ENCODE measurements at places on chromosomes 5 and 9.

- no peaks in the 10 kb centered on the region for H3K4me1 ChIP-seq
- H3K4me3 ChIP-seq = no peak overlapping the region
- no peak for DNase-seq
- no peaks in the 10 kb centered on the region for H3K27me3 ChIP-seq
- H3K36me3 ChIP-seq = no peaks in the 10 kb centered on the region
Observed at GRCh38 chr5:16894236-16895057, 41.6 kb downstream of the MYO10 start.

GRCh38 chr5:44385291-44385900, 3.8 kb downstream of the FGF10 start:
- no peak overlapping the region for H3K27ac ChIP-seq
- DNase-seq = no peak

GRCh38 chr9:4086119-4087090, 213.5 kb downstream of the GLIS3 start:
- DNase-seq = no peak
- no peak overlapping the region for H3K27ac ChIP-seq
- H3K36me3 ChIP-seq = no peaks in the 10 kb centered on the region
- H3K4me1 ChIP-seq = no peaks in the 10 kb centered on the region

DNA sequence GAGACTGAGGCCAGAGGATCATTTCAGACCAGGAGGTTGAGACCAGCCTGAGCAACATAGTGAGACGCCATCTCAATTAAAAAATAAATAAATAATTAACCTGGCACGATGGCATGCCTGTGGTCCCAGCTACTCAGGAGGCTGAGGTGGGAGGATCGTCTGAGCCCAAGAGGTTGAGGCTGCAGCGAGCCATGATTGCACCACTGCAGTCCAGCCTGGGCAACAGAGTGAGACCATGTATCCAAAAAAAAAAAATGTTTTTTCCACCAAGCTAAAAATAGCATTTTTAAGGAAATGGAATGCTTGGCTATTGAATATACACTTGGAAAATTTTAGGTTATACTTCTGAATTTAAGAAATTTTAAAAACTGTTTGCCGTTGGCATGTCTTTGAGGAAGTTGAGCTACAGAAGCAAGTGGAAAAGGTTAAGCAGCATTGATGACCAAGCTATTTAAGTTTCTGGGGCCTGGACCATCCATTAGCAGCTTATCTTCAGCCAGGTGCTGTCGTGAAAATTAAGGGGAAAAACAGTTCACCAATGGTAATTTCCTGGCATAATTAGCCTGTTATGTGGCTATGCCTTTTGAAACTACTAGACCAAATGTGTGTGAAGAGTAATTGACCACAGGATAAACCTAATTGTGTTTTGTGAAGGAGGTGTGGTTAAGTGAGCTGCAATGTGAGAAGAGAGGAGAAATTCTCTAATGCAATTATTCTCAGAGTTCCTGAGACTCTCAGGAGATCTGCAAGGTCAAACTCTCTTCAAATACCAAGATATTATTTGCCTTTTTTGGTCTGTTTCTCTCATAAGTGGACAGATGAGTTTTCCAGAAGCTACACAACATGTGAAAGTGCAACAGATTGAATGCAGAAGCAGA, 21.0 kb downstream of the F2R start:
- no peak overlapping the region for H3K4me3 ChIP-seq
- no peaks in the 10 kb centered on the region for H3K4me1 ChIP-seq
- no peak overlapping the region for H3K27ac ChIP-seq
- H3K27me3 ChIP-seq = no peaks in the 10 kb centered on the region
- H3K36me3 ChIP-seq = no peaks in the 10 kb centered on the region

GRCh38 chr5:157816682-157817386, 42.1 kb downstream of the CLINT1 start:
- H3K4me1 ChIP-seq = peaks cover 7% of the 10 kb centered on the region
- H3K36me3 ChIP-seq = peaks cover 48% of the 10 kb centered on the region
- no peak overlapping the region for H3K4me3 ChIP-seq
- H3K27ac ChIP-seq = no peak overlapping the region
- no peak for DNase-seq
- H3K27me3 ChIP-seq = no peaks in the 10 kb centered on the region

DNA sequence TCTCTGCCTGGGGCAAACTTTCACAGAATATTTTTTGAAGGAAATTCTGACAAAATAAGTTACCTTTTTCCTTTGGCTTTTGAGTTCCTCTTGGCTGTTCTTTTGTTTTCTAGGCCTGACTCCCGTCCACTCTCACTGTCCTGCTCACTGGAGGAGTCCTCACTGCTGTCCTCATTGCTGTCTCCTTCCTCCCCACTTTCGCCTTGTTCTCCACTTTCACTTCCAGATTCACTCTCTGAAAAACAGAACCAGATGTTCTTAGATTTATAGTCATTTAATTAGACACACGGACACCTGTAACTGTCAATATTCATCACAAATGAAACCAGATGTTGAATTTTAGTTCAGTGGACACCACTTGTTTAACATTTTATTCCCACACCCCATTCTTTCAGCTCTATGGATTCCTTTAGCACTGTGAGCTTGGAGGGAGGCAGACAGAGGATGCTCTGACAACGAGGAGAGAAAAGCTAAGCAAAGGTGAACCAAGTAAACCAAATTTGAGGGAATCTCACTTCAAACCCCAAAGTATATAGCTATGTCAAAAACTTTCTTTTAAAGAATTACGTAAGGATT, 180.7 kb downstream of the AP3B1 start:
- no peaks in the 10 kb centered on the region for H3K4me1 ChIP-seq
- no peak overlapping the region for H3K27ac ChIP-seq
- H3K36me3 ChIP-seq = no peaks in the 10 kb centered on the region
- no peak overlapping the region for H3K4me3 ChIP-seq

DNA sequence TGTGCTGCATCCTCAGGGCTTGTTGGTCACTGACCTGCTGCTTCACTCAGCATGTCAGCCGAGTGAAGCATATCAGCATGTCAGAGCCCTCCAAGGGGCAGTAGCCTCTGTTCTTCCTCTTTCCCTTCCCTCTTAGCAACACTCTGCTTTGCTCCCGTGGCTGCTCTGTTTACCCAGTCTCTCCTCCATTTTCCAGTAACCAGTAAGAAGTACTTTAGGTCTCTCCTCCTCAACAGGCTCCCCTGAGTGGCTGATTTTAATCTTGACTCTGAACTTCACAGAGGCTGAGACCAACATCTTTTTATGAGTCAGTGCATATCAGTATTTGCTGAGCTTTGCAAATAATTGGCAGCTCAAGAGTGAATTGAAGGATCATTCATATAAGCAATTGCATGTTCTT, 18.6 kb upstream of the ADRB2 start:
- H3K4me3 ChIP-seq = no peak overlapping the region
- no peak overlapping the region for H3K27ac ChIP-seq
- no peaks in the 10 kb centered on the region for H3K27me3 ChIP-seq
- no peaks in the 10 kb centered on the region for H3K36me3 ChIP-seq

DNA sequence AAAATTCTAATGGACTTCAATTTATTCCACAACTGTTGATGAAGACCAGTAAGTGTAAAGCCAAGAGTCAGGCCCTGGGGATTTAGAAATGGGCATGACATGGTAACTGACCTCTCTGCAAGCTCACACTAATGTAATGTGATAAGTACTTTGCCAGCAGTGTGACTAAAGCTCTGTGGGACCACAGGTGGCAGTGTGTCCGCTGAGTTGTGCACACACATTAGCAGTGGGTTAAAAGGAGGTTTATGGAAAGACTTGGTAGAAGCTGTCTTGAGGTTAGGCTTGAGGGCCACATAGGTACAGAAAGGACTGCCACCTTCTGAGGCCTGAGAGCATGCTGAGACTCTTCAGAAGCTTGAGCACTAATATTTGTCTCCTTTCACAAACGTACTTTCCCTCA, 67.6 kb downstream of the UBAP1 start:
- no peaks in the 10 kb centered on the region for H3K27me3 ChIP-seq
- DNase-seq = no peak

GRCh38 chr5:135642488-135642870, 63.7 kb upstream of the CXCL14 start:
- H3K27me3 ChIP-seq = no peaks in the 10 kb centered on the region
- no peak overlapping the region for H3K27ac ChIP-seq
- no peaks in the 10 kb centered on the region for H3K4me1 ChIP-seq
- H3K36me3 ChIP-seq = no peaks in the 10 kb centered on the region
- no peak overlapping the region for H3K4me3 ChIP-seq

DNA sequence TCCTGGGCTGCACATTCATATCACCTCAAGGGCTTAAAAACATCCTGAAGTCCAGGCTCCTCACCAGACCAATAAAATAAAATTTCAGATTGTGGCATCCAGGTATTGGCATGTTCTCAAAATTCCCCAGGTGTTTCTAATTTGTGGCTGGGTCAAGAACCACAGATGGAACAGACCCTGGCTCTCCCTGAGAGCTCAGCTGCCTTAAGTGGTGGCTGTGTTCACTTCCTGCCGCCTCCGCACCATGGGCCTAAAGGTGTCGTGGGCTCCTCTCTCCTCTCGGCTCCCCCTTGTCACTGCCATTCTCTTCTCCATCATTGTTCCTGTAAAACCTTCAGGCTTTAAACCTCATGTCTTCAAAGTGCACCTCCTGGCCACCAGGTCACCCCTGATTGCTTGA, 17.8 kb upstream of the CCNJL start:
- H3K27me3 ChIP-seq = no peaks in the 10 kb centered on the region
- DNase-seq = no peak
- H3K27ac ChIP-seq = no peak overlapping the region
- H3K36me3 ChIP-seq = no peaks in the 10 kb centered on the region
- H3K4me3 ChIP-seq = no peak overlapping the region

DNA sequence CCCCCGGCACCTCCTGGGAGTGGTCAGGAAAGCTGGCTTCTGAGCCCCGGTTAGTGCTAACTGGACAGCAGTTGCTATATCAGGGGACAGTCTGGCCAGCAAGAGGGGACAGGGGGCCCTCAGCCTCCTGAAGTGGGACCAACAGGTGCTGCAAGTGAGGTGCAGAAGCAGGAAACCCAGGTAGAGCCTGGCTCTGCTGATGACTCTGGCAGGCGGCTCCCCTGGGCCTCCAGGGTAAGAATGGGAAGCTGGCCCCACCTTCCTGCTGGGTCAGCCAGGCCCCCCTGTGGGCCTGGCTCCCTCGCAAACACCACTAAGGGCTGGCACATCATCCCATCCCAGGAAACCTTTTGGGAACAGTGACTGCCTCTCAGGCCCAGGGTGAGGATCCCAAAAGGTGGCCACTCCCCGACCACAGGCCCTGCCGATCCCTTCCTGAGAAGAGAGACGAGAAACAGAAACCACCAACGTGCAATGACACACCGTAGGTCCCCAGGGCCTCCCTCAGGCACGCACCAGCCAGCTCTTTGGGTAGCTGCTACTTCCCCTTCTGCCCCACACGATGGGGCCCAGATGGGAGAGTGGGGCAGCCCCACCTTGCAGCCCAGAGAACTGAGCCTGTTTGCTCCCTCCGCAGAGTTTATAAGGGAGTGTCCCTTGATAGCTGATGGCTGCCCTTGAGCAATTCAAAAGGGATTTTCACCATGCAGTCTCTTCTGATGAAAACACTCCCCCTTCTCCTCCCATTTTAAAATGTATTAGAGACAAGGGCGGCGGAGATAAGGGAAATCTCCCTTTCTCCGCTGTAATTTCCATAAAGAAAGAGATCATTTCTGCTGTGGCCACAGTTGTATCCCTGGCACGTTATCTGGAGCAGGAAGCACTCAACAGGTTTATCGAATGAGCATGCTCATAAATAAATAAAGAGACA, 76.8 kb downstream of the STK10 start:
- DNase-seq = peak; percentile 38
- peak overlapping the region; percentile 76 for H3K27ac ChIP-seq
- no peaks in the 10 kb centered on the region for H3K27me3 ChIP-seq

- peak overlapping the region; percentile 67 for H3K4me3 ChIP-seq
- no peak for DNase-seq
- no peaks in the 10 kb centered on the region for H3K36me3 ChIP-seq
Observed at GRCh38 chr5:88878976-88879375, 4.0 kb downstream of the MEF2C start.

- no peak overlapping the region for H3K4me3 ChIP-seq
- no peaks in the 10 kb centered on the region for H3K4me1 ChIP-seq
- no peaks in the 10 kb centered on the region for H3K27me3 ChIP-seq
- H3K27ac ChIP-seq = no peak overlapping the region
- H3K36me3 ChIP-seq = no peaks in the 10 kb centered on the region
Observed at GRCh38 chr5:90289837-90290236, 119.7 kb downstream of the CETN3 start.

DNA sequence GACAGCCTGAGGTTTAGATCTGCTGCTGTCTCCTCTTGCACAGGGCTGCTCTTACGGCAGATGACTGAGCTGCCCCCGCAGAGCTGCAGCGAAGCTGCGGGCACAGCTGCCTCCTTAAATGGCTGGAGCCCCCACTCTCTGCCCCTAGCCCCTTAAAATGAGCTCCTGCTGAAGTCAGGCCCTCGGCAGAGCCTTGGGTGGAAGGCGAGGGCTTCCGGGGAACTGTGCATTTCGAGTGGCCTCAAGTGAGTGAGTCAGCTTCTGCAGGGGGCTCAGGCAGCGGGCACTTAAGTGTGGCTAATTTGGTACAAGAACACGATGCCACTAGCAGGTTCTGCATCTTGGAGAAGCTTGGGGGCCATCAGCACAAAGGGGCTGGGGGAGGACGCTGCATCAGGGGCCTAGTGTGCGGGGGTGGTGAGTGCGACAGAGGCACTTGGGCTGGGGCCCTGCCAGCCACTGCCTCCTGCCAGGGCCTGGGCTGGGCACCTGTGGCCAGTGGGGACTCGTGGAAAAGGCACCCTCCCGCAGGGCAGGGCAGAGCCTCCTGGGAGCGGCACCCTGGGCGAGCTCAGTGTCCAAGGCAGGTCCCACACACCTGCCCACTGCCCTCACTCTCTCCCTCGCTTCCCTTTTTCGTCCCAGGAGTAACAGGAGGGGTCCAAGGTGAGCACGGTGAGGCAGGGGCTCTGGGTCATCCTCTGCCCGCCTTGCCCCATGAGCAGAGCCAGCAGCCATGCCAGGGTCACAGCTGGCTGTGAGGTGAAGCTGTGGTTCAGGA, 28.8 kb upstream of the RNU6ATAC start:
- peaks cover 29% of the 10 kb centered on the region for H3K27me3 ChIP-seq
- H3K27ac ChIP-seq = no peak overlapping the region
- no peak for DNase-seq
- H3K36me3 ChIP-seq = no peaks in the 10 kb centered on the region
- H3K4me3 ChIP-seq = no peak overlapping the region
- peaks cover 7% of the 10 kb centered on the region for H3K4me1 ChIP-seq

- no peaks in the 10 kb centered on the region for H3K36me3 ChIP-seq
- no peak for DNase-seq
- peak overlapping the region; percentile 62 for H3K27ac ChIP-seq
- H3K27me3 ChIP-seq = no peaks in the 10 kb centered on the region
- H3K4me3 ChIP-seq = no peak overlapping the region
Observed at GRCh38 chr5:111680737-111681413, 76.1 kb downstream of the NREP start.

GRCh38 chr9:88380118-88380517, 8.1 kb upstream of the SPIN1 start:
- peaks cover 5% of the 10 kb centered on the region for H3K4me1 ChIP-seq
- H3K36me3 ChIP-seq = no peaks in the 10 kb centered on the region
- no peaks in the 10 kb centered on the region for H3K27me3 ChIP-seq
- no peak for DNase-seq
- H3K4me3 ChIP-seq = no peak overlapping the region
- no peak overlapping the region for H3K27ac ChIP-seq

GRCh38 chr5:158848634-158849033, 251.1 kb downstream of the EBF1 start:
- no peaks in the 10 kb centered on the region for H3K4me1 ChIP-seq
- no peak overlapping the region for H3K4me3 ChIP-seq
- no peaks in the 10 kb centered on the region for H3K27me3 ChIP-seq
- no peaks in the 10 kb centered on the region for H3K36me3 ChIP-seq
- no peak overlapping the region for H3K27ac ChIP-seq

- H3K27ac ChIP-seq = peak overlapping the region; percentile 92
- peaks cover 72% of the 10 kb centered on the region for H3K4me1 ChIP-seq
- no peak overlapping the region for H3K4me3 ChIP-seq
- DNase-seq = no peak
- H3K27me3 ChIP-seq = no peaks in the 10 kb centered on the region
- no peaks in the 10 kb centered on the region for H3K36me3 ChIP-seq
Observed at GRCh38 chr5:176541338-176542134, 4.3 kb upstream of the RNF44 start.

All from esophagus squamous epithelium (tissue), 5 donors.